ENCODE measurements at places on chromosomes 4 and X. TPM values are rescaled to one million over a fixed set of nuclear protein-coding genes. Genes with fewer than 3 reads are reported as not detected.
A peak's percentile ranks its signal among the peaks of the same experiment; 100 is the strongest.

DNA sequence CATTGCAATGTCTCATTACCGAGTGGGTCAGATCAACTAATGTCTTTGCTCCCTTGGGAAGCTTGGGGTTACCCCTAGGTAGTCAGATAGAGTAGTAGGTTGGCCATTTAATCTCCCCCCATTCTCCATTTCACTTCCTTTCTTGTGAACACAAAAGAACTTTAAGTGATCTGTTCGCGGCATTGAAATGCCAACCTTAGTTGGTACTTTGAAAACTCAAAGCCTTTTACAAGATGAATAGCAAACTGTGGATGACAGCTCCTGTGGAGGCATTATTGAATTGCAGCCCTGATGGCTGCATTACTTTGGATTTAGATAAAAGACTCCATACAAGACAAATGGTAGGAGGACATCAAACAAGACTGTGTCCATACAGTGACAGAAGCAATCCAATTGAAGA is 469.1 kb downstream of the GBA3 start:
- H3K4me3 ChIP-seq, result no peak overlapping the region
- DNase-seq, result no peak
- no peaks in the 10 kb centered on the region for H3K36me3 ChIP-seq
- no peak overlapping the region for H3K27ac ChIP-seq
- H3K4me1 ChIP-seq, result no peaks in the 10 kb centered on the region

GRCh38 chrX:9573282-9574106 is 108.6 kb downstream of the TBL1X start:
- DNase-seq, result no peak
- H3K4me1 ChIP-seq, result peaks cover 2% of the 10 kb centered on the region
- H3K27me3 ChIP-seq, result no peaks in the 10 kb centered on the region

DNA sequence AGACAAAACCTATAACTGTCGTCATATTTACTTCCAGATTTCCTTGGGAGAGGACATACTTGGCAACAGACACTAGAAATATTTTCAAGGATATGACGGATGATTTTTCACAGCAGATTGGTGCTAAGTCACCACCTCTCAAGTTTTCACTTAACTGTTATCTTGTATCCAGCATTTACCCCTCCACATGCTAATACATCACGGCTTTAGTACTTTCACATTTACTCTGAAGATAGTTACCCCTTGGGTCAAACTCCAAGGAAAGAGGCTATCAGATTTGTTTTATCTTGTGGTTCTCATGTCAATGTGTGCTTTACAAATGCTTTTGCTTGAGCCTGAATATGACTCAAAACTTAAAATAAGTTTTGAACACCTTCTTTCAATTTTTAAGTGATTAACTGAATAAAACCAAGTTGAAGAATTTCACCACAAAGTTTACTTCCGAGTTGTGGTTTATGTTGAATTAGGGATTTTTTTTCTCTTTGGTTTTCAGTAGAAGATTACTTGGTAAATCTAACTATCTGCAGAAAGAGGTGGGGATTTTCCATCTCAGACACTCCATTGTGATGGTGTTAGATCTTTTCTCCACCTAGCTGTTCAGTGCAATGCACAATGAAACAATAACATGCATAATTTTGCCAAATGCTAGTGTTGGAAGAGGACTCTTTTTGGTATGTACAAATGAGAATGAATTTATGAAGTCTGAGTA is 75.4 kb upstream of the FAT1 start:
- H3K27ac ChIP-seq, result no peak overlapping the region
- no peaks in the 10 kb centered on the region for H3K4me1 ChIP-seq
- no peak overlapping the region for H3K4me3 ChIP-seq
- no peaks in the 10 kb centered on the region for H3K27me3 ChIP-seq

The SASH3 gene
- total RNA-seq, result not detected

The PUDP gene
- total RNA-seq, result 4.0 TPM

DNA sequence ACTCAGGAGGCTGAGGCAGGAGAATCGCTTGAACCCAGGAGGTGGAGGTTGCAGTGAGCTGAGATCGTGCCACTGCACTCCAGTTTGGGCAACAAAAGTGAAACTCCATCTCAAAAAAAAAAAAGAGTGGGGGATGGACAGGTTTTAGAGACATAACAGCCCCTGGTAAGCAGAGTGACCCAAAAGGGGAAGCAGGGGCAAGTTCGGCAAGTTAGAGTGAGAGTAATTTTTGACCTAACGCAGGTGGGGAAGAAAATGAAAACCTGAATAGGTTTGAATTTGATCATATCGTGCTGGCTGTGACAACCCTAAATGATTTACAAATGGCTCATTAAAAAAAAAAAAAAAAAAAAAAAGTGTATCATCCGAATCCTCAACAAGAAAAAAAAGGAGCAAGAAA is 25.7 kb upstream of the TMEM131L start:
- no peaks in the 10 kb centered on the region for H3K4me1 ChIP-seq
- no peak for DNase-seq
- no peak overlapping the region for H3K27ac ChIP-seq

The SSX4 gene
- total RNA-seq, result not detected

GRCh38 chr4:15234116-15234855 is 193.5 kb upstream of the C1QTNF7 start:
- H3K27me3 ChIP-seq, result peaks cover 23% of the 10 kb centered on the region
- H3K27ac ChIP-seq, result peak overlapping the region; percentile 63
- H3K36me3 ChIP-seq, result no peaks in the 10 kb centered on the region
- H3K4me3 ChIP-seq, result peak overlapping the region; percentile 23

DNA sequence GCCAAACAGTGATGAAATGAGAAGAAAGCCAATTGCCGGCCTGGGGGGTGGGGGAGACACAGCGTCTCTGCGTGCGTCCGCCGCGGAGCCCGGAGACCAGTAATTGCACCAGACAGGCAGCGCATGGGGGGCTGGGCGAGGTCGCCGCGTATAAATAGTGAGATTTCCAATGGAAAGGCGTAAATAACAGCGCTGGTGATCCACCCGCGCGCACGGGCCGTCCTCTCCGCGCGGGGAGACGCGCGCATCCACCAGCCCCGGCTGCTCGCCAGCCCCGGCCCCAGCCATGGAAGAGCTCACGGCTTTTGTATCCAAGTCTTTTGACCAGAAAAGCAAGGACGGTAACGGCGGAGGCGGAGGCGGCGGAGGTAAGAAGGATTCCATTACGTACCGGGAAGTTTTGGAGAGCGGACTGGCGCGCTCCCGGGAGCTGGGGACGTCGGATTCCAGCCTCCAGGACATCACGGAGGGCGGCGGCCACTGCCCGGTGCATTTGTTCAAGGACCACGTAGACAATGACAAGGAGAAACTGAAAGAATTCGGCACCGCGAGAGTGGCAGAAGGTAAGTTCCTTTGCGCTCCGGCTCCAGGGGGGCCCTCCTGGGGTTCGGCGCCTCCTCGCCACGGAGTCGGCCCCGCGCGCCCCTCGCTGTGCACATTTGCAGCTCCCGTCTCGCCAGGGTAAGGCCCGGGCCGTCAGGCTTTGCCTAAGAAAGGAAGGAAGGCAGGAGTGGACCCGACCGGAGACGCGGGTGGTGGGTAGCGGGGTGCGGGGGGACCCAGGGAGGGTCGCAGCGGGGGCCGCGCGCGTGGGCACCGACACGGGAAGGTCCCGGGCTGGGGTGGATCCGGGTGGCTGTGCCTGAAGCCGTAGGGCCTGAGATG is at the start of gene SHOX:
Gene SHOX, plus strand, starts transcription at position 180 of the 885 bp plus-strand sequence. Its CDS starts 107 bp downstream, at position 287.
- no peak within 1 kb of the TSS for H3K4me3 ChIP-seq
- no peaks in the 10 kb centered on the region for H3K4me1 ChIP-seq
- DNase-seq, result no peak
- H3K27me3 ChIP-seq, result no peaks in the 10 kb centered on the region
- no peak within 1 kb of the TSS for H3K27ac ChIP-seq
- H3K36me3 ChIP-seq, result no peaks in the 10 kb centered on the region

The GRPR gene
- total RNA-seq, result not detected

DNA sequence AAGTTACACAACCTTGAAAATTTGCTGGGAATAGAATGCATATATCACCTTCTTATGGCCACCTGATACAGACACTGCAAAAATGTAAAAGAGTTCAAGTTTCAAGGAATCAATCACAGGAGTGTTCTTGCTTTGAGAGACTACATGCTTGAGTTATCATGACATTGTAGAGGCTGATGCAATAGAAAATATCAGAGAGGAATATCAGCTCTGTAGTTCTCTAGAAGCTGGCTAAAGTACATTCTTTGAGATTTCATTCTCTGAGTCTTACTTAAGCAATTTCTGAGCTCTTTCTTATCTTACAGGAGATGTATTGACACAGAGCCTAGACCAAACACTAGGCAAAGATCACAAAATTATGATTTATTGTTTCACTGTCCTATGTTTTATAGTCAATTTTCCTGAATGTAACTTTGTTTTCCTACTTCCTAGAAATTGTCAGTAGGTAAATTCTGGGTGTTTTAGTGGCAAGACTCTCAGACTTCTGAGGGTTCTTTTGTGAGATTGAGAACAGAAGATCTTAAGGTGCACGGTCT is 152.1 kb upstream of the HPGD start:
- H3K27me3 ChIP-seq, result no peaks in the 10 kb centered on the region
- DNase-seq, result peak; percentile 28
- no peak overlapping the region for H3K27ac ChIP-seq
- H3K4me3 ChIP-seq, result no peak overlapping the region
- H3K4me1 ChIP-seq, result peaks cover 6% of the 10 kb centered on the region

- H3K36me3 ChIP-seq, result no peaks in the 10 kb centered on the region
- H3K27me3 ChIP-seq, result no peaks in the 10 kb centered on the region
- no peak for DNase-seq
- H3K4me3 ChIP-seq, result no peak overlapping the region
- H3K4me1 ChIP-seq, result no peaks in the 10 kb centered on the region
These were observed 22.4 kb downstream of the TSC22D3 start for GRCh38 chrX:107753187-107753586.

The GABRQ gene
- total RNA-seq, result not detected

The TXK gene
- total RNA-seq, result not detected

DNA sequence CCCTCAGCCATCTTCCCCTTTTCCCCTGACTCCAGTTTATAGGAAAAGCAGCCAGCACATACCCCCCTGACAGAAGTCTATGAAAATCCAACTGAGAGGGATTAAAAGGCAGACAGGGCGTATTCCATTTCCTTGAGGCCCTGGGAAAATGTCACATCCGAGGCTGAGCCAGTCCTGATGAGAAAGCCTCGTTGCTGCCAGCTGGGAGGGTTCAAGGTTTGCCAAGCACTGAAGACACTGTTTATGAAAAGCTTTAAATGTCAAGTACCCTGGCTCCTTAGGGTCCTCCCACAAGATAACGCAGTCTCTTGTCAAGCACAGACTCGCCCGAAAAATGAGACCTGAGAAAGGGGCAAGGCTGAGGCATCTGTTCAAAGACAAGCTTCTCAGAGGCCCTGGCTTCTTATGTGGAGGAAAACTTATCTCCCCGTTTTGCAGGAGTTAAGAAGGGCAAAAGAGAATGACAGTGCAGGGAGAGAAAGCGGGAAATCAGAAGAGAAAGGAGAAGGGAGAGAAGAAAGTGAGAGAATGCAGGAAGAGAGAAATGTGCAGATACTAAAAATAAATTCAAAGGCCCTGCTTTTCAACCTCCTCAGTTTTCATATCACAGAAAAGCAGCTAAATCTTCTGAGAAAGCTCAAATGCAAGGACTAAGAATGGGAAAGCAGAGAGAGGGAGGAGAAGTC is 44.7 kb downstream of the SCD5 start:
- H3K36me3 ChIP-seq, result no peaks in the 10 kb centered on the region
- peaks cover 21% of the 10 kb centered on the region for H3K4me1 ChIP-seq
- peak overlapping the region; percentile 57 for H3K27ac ChIP-seq
- H3K27me3 ChIP-seq, result no peaks in the 10 kb centered on the region
- DNase-seq, result peak; percentile 60
- H3K4me3 ChIP-seq, result no peak overlapping the region

DNA sequence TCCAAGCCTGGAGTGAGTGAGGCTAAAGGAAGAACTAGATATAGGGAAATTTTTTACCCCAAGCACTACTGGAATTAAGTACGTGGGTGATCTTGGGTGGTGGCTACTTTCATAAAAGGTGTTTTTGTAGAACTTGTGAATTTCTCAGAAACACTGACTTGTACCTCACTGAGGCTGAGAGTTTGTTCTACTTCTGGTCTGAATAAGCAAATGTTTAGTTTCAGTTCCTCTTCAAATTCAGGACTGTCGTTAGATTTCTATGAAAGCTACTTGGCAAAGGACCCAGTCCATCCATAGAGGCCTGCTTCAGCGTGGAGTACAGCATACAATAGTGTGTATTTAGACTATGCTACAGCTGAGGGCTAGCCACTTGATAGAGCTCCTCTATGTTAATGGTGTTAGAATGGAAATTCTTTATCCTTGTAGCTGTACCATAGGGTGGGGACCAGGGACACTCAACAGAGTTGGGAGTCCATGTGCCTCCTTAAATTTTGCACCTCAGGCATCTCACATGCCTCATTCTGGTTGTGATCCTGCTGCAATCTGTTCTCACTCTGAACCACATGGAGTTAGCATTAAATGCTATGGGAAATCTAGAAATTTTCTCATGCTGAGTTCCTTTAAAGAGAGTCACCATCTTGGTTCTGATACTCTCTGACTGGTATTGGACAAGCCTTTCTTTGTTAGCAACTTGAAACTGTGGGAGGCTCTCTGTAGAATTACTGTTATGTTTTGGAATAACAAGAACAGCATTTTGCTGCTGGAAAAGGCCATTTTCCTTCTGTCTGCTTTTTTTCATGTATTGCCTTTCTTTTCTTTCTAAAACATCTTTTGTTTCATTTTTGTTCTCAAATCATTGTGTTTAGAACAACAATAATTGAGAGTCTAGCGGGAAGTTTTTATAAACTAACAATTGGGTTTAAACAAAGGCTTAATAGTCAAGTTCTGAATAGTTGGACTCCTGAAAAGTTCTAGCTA is 86.8 kb downstream of the PDGFRA start:
- no peak for DNase-seq
- H3K27ac ChIP-seq, result no peak overlapping the region
- H3K4me3 ChIP-seq, result no peak overlapping the region
- H3K27me3 ChIP-seq, result peaks cover 10% of the 10 kb centered on the region

DNA sequence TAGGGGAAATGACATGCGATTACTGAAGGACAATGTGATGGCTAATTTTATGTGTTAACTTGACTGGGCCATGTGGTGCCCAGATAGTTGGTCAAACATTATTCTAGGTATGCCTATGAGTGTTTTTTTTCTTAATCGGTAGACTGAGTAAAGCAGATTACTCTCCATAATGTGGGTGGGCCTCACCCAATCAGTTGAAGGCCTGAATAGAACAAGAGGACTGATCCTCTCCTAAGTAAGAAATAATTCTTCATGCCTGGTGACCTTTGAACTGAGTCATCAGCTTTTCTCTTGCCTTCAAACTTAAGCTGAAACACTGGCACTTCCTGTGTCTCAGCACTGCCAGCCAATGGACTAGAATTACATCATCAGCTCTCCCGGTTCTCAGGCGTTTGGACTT is 164.0 kb upstream of the FGF13 start:
- no peak overlapping the region for H3K27ac ChIP-seq
- H3K4me3 ChIP-seq, result no peak overlapping the region
- H3K4me1 ChIP-seq, result peaks cover 10% of the 10 kb centered on the region
- DNase-seq, result peak; percentile 4
- no peaks in the 10 kb centered on the region for H3K27me3 ChIP-seq

DNA sequence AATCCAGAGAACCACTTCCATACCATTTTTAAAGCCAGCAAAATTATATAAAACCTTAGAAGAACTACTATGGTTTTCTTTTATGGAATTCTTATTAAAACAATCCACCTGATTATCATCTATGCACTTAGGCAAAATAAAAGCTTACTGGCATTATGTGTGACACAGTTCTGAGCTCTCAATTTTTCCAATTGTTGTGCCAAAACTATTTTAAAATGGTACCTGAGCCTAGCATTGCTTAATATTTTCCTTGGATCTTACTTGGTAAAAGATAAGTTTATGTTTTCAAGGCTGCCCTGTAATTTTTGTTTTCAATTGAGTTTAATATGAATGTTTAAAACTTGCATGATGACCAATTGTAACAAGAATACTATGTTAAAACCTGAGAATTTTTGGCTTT is 201.3 kb downstream of the MAD2L1 start:
- no peak overlapping the region for H3K27ac ChIP-seq
- H3K4me1 ChIP-seq, result no peaks in the 10 kb centered on the region
- no peaks in the 10 kb centered on the region for H3K36me3 ChIP-seq
- H3K4me3 ChIP-seq, result no peak overlapping the region
- no peak for DNase-seq

Measured in GM23248 (cell line).